Activated T-cell treated with anti-CD3 and anti-CD28 coated beads, Interleukin-2, amount 50 U/mL, for 24 hours (primary cell): ENCODE measurements at places on chromosomes 5 and 9.

DNA sequence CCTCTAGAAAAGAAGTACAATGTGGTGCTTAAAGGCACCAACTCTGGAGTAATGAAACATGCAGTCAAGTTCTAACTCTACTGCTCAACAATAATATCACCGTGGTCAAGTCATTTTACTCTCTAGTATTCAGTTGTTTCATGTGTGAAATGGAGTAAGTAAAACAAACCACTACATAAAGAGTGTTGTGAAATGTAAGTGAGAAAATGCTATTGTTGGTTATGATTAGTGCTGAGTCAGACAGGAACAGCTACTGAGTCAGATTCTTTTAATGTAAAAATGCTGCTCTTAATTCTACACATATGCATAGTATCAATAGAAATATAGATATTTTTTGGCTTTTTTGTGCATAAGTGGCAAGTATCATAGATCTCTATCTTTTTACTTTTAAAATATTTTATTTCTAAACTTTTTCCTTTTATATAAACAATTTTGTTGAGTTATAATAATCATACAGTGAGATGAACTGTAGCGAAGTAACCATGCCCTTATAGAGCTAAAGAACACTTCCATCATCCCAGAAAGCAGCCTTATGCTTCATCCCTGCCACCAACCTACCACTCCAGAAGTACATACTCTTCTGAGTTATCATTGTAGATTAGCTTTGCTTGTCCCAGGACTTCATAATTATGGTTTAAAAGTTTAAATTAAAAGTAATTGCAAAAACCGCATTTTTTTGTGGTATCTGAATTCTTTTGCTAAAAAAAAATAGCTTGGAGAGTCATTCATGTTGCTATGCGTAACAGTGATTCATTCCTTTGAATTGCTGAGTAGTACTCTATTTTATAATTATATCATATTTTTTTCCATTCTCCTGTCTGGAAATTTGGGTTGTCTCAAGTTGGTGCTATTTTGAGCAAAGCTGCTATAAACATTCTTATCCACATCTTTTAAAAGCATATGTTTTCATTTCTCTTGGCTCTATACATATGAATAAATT is 548.2 kb upstream of the CLINT1 start:
- no peak for DNase-seq
- peaks cover 2% of the 10 kb centered on the region for H3K36me3 ChIP-seq
- no peak overlapping the region for H3K27ac ChIP-seq
- H3K4me1 ChIP-seq, result peaks cover 12% of the 10 kb centered on the region
- no peaks in the 10 kb centered on the region for H3K27me3 ChIP-seq

GRCh38 chr5:16656561-16657191 is 39.9 kb upstream of the RETREG1 start:
- H3K36me3 ChIP-seq, result no peaks in the 10 kb centered on the region
- no peak overlapping the region for H3K27ac ChIP-seq
- no peak for DNase-seq

- peaks cover 86% of the 10 kb centered on the region for H3K4me1 ChIP-seq
- peak overlapping the region; percentile 15 for H3K4me3 ChIP-seq
- peaks cover 80% of the 10 kb centered on the region for H3K36me3 ChIP-seq
- peak overlapping the region; percentile 89 for H3K27ac ChIP-seq
- DNase-seq, result peak; percentile 75
- H3K27me3 ChIP-seq, result no peaks in the 10 kb centered on the region
These were observed 32.1 kb downstream of the USP20 start for GRCh38 chr9:129867136-129868022.

DNA sequence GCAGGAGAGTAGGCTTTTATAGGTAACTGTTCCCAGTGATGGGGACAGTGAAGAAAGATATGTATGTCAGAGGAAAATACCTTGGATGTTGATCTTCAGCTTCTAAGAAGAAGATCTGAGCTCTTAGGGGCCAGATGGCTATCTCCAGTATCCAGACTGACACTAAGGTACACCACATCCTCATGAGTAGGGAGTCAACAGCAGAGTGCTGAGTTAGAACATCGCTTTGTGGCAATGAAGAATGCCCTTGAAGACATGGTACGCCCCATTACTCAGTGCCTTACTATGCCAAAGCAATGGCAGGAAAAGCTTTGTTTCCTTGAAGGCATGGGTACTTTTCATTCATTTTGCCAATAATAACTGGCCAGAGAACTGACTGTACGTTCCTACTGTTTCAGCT is 263.7 kb downstream of the CEMIP2 start:
- H3K4me1 ChIP-seq, result peaks cover 4% of the 10 kb centered on the region
- peaks cover 3% of the 10 kb centered on the region for H3K27me3 ChIP-seq
- no peak overlapping the region for H3K4me3 ChIP-seq
- no peaks in the 10 kb centered on the region for H3K36me3 ChIP-seq
- DNase-seq, result no peak

GRCh38 chr5:118789366-118789765 is 199.0 kb downstream of the DTWD2 start:
- H3K4me1 ChIP-seq, result no peaks in the 10 kb centered on the region
- no peaks in the 10 kb centered on the region for H3K36me3 ChIP-seq
- no peak overlapping the region for H3K27ac ChIP-seq
- no peaks in the 10 kb centered on the region for H3K27me3 ChIP-seq
- H3K4me3 ChIP-seq, result no peak overlapping the region

GRCh38 chr5:150109921-150110320 is 23.6 kb upstream of the CSF1R start:
- DNase-seq, result no peak
- no peaks in the 10 kb centered on the region for H3K4me1 ChIP-seq
- no peak overlapping the region for H3K4me3 ChIP-seq
- no peak overlapping the region for H3K27ac ChIP-seq
